ENCODE measurements at places on chromosomes 3 and 15.

GRCh38 chr3:134807189-134807588 lies 12.1 kb downstream of the EPHB1 start:
- DNase-seq = no peak

GRCh38 chr3:150107429-150108175 lies 136.9 kb upstream of the PFN2 start:
- DNase-seq = no peak

GRCh38 chr3:115792206-115792955 lies 169.1 kb downstream of the GAP43 start:
- DNase-seq = no peak

DNA sequence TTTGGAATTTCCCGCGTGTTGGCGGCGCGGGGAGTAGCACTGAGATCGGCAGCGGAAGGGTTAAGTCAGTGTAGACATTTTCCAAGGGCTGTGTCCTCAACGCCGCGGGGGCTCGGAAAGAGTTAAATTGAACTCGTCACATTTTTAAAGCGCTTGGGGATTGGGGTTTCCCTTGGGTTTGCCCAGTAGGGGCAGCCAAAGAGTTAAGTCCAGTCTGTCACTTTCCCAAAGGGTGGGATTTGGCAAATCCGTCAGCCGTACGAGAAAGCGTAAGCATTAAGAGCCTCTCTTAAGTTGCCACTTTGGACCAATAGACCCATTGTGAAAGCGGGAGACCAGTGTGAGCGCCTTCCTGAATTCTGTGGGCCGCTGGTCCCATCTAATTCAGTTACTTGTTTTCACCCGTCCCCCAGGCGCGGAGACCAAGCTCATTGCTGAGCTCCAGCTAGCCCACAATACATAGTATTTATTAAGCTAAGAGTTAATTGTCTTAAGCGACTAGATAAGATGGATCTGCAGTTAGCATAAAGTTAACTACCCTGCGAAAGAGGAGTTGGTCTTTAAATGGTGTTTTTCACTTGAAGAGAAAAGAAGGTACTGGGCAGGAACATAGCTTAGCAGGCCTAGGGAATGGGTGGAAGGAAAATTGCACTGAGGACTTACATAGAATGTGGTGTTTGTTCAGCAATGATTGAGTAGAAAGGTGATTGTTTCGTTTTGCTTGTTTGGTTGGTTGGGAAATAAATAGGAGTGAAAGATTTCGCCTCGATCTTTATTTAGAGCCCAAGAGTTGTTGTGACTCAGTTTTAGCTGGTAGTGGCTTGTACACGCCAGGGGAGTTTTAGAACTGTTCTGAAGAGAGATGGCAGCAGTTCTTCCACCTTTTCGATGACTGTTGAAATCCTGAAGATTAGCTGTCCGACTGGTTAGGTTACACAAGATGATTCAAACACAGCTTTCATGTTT lies 932 bp downstream of the ARL8B start:
- DNase-seq = no peak

- DNase-seq = no peak
These were observed 147.8 kb downstream of the SLCO3A1 start for GRCh38 chr15:92001307-92001706.

DNA sequence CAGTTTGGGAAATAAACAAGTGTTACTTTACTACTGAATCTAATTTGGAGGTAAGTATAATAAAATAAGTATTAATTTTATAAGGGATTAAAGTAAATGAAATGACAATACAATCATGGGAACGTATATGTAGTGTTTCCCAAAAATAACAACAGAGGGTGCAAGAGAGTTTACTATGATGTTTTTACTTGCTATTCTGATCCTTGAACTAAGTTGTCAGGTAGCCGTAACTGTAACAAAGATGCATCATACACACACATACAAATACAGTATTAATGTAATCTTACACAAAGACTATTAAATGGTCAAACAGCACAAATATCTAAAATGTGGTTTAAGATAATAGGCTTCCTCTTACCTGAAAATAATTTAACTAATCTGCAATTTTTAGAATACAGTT lies 311.4 kb downstream of the TBC1D5 start:
- peak; percentile 3 for DNase-seq

GRCh38 chr15:46231786-46232185 lies 597.0 kb downstream of the SQOR start:
- DNase-seq = no peak

DNA sequence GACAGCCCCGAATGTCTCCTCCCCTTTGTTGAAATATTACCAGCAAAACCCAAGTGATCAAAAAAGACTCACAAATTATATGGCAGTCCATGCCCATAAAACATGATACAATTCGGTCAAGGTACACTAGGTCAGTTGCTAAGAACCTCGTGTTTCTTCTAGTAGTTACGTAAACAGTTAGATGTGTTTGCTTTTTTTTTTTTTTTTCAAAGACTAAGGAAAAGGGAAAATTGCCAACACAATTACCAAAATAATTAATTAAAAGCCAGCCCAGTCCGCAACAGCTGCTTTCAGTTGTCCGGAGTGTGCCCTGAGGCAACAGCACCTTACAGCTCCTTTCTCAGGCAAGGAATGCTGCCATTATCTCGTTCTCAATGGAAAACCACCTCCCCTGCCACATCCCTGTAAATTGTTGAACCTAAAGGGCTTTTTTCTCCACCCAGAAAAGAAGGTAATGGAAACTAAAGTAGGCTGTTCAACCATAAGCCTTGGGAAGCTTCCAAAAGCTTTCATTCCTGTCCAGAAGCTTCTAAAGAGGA lies 129.2 kb upstream of the TSC22D2 start:
- no peak for DNase-seq

- DNase-seq = no peak
These were observed 19.2 kb downstream of the GNB4 start for GRCh38 chr3:179432021-179432420.

DNA sequence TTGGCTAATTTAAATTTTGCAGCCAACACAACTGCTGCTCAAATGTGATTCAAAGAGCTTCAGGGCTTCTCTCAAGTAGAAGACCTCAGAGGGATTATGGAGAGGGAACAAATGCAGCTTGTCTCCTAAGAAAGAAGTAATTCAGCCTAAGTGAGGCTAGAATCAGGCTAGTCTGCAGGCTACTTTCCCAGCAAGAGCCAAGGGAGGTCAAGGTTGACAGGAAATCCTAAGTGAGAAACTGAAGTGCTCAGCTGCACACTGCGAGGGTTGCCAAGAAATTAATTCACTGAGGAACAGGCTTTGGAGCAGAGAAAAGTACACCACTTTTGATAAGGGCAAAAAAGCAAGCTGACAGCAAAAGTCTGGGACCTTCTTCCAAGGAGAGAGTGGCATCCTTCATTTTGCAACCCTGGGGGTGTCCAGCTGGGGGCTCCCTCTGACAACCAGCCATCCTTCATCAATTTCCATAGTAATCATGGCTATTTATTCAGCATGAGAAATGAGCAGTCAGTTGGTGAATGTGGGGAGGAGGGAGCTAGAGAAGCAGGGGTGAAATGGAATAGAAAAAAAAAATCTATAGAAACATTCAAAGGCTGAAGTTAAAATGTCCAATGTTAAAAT lies 646.4 kb upstream of the ADAMTS9 start:
- no peak for DNase-seq

DNA sequence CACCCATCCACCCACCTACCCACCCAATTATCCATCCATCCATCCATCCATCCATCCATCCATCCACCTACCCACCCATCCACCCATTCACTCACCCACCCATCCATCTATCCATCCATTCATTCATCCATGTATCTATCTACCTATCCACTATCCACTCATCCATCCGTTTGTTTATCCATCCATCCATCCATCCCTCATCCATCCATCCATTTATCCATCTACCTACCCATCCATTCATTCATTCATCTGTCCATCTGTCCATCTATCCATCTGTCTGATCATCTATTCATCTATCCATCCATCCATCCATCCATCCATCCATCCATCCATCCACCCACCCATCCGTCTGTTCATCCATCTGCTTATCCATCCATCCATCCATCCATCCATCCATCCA lies 65.7 kb downstream of the FBLN2 start:
- DNase-seq = no peak

DNA sequence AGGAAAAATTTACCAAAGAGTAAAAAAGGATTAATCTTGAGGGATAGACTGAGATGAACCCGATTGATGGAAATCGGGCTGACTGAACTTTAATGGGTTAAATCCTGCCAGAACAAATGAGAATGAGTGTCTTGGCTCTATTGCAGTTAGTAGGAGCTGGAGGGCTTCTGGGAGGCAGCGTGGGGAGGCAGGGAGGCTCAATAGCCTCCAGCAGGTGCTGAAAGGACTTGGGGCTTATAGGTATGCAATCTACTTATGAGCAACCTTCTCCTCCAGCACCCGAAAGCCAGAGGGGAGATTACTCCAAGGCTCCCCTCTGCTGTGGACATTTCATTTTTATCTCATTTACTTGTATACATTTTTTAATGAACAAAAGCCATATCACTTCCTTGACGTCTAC lies 1.0 kb upstream of the CRYBG3 start:
- no peak for DNase-seq

GRCh38 chr15:84886211-84886983 lies 1.9 kb downstream of the SLC28A1 start:
- no peak for DNase-seq

DNA sequence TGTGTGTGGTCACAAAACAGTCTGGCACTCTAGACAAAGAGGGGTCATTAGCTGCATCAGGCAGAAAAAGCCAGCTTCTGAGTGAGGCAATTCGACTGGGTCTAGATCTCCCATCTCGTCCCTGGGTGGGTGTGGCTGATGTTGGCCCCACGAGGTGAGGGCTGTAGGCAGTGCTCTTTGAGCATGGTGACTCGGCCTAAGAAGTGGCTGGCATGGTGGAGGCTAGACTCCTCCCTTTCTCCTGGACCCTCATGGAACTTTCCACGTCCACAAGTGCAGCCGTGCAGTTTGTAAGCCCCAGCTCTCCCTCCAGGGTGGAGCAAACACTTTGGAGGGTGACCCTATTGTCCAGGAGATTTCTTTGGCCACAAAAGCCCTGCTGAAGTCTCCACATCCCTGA lies 134.1 kb downstream of the OPA1 start:
- DNase-seq = no peak

DNA sequence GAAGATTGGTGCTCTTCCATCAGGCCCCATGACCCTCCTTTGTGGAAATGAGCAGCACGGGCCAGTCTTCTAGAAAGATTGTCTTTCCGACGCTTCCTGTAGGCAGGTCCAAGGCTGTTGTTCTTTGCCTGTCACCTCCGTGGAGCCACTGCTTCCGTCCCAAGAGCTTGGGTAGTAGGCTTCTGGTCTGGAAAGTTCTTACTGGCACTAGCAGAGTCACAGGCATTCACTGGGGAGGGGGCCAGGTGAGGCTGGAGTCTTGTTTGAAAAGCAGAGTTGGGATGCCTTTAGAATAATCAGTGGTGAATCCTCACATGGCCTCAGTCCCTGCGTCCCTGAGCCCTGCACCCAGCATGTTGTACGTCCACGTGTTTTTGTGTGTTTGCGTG lies 76.2 kb upstream of the ADPGK start:
- DNase-seq = no peak

DNA sequence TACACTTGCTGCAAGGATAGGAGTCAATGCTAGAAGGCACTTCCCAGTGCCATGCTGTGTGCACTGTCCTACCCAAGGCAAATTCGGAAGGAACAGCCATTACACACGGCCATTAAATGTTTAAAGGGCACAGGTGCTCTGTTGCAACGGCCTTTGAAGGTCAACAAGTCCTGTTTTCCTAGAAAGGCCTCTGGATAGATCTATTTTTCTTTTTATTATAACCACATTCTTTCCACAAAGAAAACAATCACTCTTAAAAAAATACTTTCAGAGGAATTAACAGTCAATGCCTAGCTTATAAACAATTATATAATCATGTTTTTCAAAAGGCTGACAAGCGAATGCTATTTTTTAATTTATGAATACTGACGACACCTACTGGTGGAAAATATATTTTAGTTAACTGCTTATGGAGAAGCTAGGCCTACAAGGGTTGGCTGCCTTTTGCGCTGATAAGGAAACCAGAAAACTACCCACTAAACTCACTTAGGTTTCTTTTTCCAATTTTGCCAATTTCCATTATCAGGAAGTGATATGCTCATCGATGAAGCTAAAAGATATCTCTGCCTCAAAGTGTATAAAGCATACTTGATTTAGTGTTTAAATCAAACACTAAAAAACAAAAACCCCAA lies 2.4 kb downstream of the ARHGEF3 start:
- no peak for DNase-seq

DNA sequence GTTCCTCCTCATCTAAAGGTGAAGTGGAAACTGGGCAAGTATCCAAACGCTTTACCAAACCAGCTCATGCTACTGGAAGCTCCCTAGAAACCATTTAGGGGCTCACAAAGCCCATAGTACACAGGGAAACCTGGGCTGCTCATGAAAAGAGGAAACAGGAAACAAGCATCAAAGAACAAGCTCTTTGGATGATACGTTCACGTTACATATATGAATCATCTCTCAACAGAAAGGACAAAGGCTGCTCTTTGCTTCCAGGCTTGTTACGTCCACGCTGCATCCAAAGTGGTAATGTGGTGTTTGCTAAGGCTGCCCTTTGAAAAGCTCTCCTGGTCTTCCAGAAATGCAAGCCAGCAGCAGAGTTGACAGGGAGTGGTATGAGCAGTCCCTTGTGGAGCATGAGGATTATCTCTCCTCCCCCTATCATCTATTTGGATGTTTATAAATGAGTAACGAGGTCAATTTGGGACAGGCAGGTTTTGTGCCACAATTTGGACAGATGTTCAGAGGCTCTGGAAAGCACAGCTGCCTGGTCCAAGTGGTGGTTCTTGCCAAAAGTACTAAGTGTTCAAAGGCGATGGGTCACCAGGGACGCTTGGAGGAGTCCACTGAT lies 98.0 kb upstream of the RORA start:
- DNase-seq = no peak

GRCh38 chr3:179801856-179802255 lies 149.0 kb downstream of the USP13 start:
- DNase-seq = no peak

GRCh38 chr3:23874359-23875112 lies 42.3 kb downstream of the NKIRAS1 start:
- DNase-seq = peak; percentile 54

GRCh38 chr3:152198665-152199064 lies 70.1 kb upstream of the MBNL1 start:
- DNase-seq = no peak

GRCh38 chr15:65101411-65101890 lies 13.5 kb downstream of the UBAP1L start:
- DNase-seq = peak; percentile 36

DNA sequence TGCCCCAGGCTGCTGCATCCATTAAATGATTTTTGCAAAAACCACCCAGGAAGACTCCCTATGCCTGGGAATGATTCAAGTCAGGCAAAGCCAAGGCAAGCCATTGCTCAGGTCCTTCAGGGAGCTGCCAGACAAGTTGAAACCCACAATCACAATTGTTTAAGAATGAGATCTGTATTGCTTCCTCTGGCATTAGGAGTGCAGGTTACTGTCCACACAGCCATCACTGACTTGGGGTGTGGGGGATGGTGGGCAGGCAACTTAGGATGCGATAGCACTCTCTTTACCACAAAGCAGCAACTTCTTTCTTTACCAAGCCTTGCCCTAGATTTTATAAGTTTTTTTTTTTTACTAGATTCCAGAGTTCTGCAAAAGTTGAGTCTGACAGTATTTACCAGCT lies 15.0 kb upstream of the IL20RB start:
- DNase-seq = no peak

- no peak for DNase-seq
These were observed 873 bp downstream of the CAPN7 start for GRCh38 chr3:15206662-15207576.
